ENCODE measurements at places on chromosomes 6 and 20. TPM values are rescaled to one million over a fixed set of nuclear protein-coding genes. Genes with fewer than 3 reads are reported as not detected.
A peak's percentile ranks its signal among the peaks of the same experiment; 100 is the strongest.

The KIAA1755 gene
- total RNA-seq: 0.30 TPM

The EBF4 gene
- 0.40 TPM for total RNA-seq

The COL9A1 gene
- 0.34 TPM for total RNA-seq

The DACT2 gene
- total RNA-seq: not detected

The BLTP3A gene
- total RNA-seq: 7.1 TPM

- no peak for DNase-seq
These were observed 420.9 kb upstream of the PLCB4 start for GRCh38 chr20:8647961-8648441.

GRCh38 chr6:77650098-77650663, 2.7 kb upstream of the MEI4 start:
- DNase-seq: peak; percentile 66

DNA sequence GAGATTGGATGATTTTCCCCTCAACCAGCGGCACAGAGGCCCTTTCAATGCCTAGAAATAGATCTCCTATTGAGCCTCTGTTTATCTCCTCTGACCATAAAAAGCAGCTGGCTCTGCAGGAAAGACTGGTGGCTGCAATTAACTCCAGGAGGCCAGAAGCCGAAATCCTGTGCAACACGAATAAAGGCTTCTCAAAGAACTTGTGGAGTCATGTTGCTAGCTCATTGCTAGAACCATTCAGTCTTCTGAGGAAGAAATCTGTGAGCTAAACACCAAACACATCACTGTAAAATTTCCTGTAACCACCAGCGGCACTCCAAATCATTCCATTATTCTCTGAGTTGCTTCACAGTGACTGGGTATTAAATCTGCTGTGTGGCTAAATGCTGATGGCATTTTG, 49.1 kb upstream of the TPD52L1 start:
- no peak for DNase-seq

- DNase-seq: peak; percentile 68
These were observed 176.5 kb downstream of the SLC16A10 start for GRCh38 chr6:111263837-111264236.

DNA sequence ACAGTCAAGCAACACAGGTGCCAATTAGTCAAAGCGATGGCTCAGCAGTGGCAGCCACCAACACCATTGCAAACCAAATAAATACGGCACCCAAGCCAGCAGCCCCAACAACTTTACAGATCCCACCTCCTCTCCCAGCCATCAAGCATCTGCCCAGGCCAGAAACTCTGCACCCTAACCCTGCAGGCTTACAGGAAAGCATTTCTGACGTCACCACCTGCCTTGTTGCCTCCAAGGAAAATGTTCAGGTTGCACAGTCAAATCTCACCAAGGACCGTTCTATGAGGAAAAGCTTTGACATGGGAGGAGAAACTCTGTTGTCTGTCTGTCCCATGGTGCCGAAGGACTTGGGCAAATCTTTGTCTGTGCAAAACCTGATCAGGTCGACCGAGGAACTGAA, 30.6 kb downstream of the KHDC1L start:
- DNase-seq: no peak

- peak; percentile 21 for DNase-seq
These were observed 82.5 kb upstream of the PLEKHG1 start for GRCh38 chr6:150517175-150517574.

- peak; percentile 94 for DNase-seq
These were observed 6.3 kb downstream of the ADTRP start for GRCh38 chr6:11772109-11772825.

DNA sequence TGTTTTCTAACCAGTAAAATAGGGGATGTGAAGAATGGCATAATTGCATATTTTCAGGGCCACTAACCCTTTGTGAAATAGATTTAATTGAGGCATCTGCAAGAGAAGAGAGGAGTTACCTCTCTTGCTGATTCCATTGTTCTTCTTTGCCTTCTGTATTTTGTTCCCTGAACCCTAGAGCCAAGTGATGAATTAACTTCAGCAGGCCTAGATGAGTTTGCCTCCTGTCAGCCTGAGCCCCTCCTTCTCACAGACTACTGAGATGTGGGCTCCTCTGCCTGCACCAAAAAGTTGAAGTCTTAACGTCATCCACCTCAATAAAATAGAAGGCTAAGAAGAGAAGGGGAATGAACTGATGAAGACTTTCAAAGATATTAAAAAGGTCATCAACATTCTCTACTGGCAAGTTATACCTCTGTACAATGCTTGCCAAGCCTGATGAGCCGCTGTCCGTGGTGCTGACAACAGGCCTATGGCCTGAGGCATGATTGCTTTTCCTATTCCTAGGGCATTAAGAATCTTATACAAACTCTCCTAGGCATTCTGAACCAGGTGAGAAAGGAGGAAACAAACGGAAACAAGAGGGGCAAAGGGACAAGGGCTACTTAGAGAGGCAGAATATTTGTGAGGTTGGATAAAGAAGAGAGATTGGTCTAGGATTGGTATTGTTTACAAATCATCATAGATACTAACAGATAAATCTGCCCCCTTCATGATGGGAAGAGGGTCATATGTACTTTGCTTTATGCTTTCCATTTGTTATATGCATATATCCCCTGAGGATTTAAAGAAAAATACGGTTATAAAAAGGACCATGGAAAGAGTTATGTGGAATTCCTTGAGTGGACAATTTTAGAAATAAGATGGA, 46.8 kb downstream of the CD24 start:
- DNase-seq: peak; percentile 53

DNA sequence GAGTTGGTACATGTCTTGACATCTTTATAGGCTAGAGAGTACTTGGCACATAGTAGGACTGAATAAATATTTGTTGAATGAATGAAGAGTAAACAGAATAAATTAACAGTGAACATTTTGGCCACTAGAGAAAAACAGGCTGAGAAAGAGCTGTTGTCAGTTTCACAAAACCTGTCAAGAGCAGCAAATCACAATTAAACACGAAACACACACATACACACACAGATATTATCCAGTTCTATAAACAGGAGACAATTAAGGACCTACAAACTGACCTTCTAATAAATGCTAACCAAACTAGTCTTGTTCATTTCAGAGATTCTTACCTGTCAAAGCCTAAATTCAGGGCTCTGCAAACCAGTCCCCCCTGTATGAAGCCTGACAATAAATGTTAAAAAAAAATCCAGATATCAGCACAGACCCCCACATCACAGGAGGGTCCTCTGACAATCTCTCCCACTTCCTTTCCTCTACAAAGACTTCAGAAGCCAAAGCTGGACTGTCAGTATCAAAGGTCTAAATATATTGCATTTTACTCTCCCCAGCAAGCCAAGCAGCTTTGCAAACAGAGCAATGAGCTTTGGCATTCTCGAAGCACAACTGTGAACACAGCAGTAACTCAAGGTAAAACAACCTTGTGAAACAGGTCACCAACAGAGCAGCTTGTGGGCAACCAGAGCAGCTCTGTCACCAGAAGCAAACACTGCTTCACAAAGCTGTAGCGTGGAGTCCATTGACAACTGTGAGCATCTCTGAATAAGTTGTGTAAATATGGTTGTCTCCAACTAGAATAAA, 229.9 kb downstream of the TBXT start:
- DNase-seq: no peak

- no peak for DNase-seq
These were observed 102.0 kb downstream of the LAMP5 start for GRCh38 chr20:9616455-9616805.
